Effector memory CD8-positive, alpha-beta T cell (primary cell): ENCODE measurements at places on chromosomes 6 and 20.

GRCh38 chr20:23870461-23870860 is 9.1 kb downstream of the CST5 start:
- no peak for DNase-seq

- no peak for DNase-seq
Measured at GRCh38 chr20:50320901-50321796, 130.5 kb downstream of the CEBPB start.

- no peak for DNase-seq
Measured at GRCh38 chr20:41984031-41984430, 365.9 kb upstream of the CHD6 start.

- DNase-seq: no peak
Measured at GRCh38 chr6:108180266-108180665, 14.4 kb downstream of the NR2E1 start.

- DNase-seq: no peak
Measured at GRCh38 chr6:15871276-15871675, 208.4 kb upstream of the DTNBP1 start.

- DNase-seq: no peak
Measured at GRCh38 chr6:167552961-167553735, 228.3 kb downstream of the TTLL2 start.

DNA sequence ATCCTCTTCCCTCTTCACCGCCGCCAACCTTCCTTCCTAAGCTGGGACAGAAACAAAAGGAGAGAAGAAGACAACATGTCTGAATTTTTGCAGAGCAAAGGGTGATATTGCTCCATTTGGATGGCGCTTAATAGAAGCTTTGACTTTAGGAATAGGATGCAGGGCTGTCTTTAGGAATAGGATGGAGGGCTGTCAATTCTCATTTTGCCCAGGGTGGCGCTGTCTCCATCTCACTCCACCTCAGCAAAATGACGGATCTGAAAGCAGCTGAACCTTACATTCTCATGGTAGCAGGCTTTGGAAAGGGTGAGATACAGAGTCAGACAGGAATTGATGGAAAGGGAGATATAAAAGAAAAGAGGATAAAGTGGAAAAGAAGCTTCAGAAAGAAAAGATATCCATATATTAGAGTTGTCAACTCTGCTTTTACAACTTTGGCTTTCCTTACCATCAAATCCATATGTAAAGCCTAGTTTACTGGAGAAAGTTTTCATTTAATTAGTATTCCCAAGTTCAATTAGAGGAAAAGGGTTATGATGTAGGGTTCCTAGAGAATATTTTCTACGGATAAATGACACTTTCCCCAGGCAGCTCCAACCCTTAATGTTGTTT is 2.4 kb downstream of the MTCL3 start:
- DNase-seq: peak; percentile 19

- no peak for DNase-seq
Measured at GRCh38 chr6:119476554-119476953, 127.0 kb upstream of the MAN1A1 start.

- peak; percentile 61 for DNase-seq
Measured at GRCh38 chr20:57622579-57623381, 2.6 kb upstream of the ZBP1 start.

DNA sequence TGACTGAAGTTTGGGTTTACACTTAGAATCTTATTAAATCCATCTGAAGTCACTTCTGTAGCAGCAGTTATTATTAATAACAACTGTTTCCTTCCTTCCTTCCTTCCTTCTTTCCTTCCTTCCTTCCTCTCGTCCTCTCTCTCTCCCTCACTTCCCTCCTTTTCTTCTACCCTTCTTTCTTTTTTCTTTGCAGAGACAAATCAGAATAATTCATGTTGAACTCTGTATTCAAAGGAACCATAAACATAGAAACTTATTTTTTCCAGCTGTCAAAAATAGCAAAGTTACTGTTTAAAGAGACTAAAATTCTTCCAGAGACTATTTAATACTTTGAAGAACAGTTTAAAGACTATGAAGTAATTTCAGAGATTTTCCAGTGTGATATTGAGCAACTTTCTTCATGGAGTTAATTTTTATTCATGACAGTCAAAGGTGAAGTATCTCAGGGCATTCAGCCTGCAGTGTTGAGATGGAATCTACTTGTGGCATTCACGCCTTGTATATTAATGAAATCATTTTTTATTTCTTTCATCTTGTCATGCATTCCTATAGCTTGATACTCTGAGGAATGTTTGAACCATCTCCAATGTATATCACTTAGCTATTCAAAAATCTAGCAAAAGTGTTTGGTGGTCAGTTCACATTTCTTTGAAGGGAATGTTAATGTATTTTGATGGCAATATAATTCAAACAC is 109.7 kb downstream of the BCAS1 start:
- no peak for DNase-seq

GRCh38 chr20:1203630-1204029 is 376 bp downstream of the C20orf202 start:
- no peak for DNase-seq

DNA sequence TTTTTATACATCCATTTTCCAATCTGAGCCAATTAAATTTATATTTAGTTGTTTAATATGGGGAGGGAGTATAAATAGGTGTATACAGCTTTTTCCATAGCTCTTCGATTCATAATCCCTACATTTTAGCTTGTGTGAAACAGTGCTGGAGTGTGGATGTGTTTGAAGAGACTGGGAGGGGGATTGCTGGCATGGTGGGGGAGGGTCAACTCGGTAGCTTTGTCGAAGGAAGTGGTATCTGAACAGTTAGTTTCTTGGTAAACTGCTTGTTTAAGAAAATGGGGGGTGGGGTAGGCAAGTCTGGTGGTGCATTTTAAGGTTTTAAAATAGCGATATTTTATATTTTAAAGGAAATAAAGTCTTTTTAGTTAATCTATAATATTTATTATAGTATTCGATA is 1.4 kb upstream of the LIN28B start:
- no peak for DNase-seq

DNA sequence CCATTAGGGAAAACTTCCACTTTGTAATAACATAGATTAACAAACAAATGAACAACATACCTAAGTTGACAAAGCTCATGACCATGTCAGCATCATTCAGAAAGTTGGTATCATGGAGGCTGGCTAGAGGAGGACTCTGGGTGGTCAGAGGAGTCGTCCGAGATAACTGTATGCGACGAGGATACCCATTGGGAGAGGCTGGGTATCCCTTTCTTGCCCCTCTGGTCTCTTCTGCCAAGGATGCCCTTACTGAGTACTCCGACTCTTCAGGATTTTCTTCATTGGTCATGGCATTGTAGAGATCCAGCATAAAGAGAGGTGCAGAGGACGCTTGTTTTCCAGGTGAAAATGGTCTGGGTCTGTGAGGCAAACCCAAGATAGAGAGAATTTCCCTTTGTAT is 1.1 kb downstream of the BMP5 start:
- no peak for DNase-seq

GRCh38 chr6:90008189-90008907 is 114.1 kb downstream of the GJA10 start:
- no peak for DNase-seq

GRCh38 chr6:147869201-147869600 is 360.7 kb downstream of the SAMD5 start:
- no peak for DNase-seq

- DNase-seq: no peak
Measured at GRCh38 chr20:59438201-59438600, 137.8 kb downstream of the EDN3 start.
